Smooth muscle cell of the pulmonary artery (primary cell): ENCODE measurements at places on chromosomes 4 and X. TPM values are rescaled to one million over a fixed set of nuclear protein-coding genes. Genes with fewer than 3 reads are reported as not detected.

HSFX1 gene
- total RNA-seq: 1.1 and 1.7 TPM in 2 replicates

ARR3 gene
- not detected in 2 replicates for total RNA-seq

CXCL8 gene
- total RNA-seq: 23.3 and 132 TPM in 2 replicates

PROM1 gene
- total RNA-seq: 0.10 and 0.13 TPM in 2 replicates

AFF2 gene
- 0.07 and 0.26 TPM in 2 replicates for total RNA-seq

ARHGAP6 gene
- total RNA-seq: 3.8 and 9.4 TPM in 2 replicates

AGTR2 gene
- total RNA-seq: not detected in 2 replicates

RHOH gene
- not detected in 2 replicates for total RNA-seq

TXK gene
- total RNA-seq: 0.23 and 0.26 TPM in 2 replicates

TLR3 gene
- 3.1 and 8.1 TPM in 2 replicates for total RNA-seq

PNMA3 gene
- total RNA-seq: 0.13 and 0.17 TPM in 2 replicates
